ENCODE measurements at places on chromosomes 4 and X.

- DNase-seq: no peak
These were observed 58.1 kb downstream of the ADGRG2 start for GRCh38 chrX:19064175-19064574.

- DNase-seq: no peak
These were observed 73.2 kb downstream of the SLC34A2 start for GRCh38 chr4:25728886-25729285.

DNA sequence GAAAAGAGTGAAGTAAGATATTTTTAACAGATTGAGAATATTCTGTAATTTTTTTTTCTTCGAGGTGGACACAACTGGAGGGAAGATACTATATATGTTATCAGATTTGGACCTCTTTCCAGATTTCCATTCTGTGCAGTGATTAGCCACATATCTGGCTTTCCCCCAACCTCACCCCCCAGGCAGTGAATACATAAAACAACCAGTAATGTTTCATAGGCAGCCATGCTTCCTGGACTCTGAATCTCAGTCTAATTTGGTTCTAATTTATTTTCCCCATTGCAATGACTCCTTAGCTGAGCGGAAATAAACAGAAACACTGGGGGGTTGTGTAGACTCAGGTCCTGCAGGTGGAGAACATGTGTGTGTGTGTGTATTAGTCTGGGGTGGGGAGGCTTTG, 226.5 kb downstream of the FBXW7 start:
- DNase-seq: no peak

GRCh38 chr4:172692701-172693100, 475.9 kb upstream of the GALNT7 start:
- no peak for DNase-seq

DNA sequence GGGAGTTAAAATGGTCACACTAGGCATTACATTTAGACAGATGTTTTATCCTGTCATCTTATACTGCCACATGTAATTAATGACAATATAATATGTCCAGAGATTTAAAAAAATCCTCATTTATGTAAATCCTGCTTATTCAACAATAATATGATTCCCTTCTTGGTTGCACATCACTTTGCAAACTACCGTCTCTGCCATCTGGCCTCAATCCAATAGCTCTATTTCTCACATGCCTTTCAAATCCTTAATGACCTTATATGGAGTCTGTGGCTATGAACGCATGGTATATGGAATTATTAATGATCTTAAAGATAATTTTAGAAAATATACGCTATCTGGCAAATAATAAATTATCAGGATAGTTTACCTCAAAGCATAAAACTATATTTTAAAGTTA, 144.5 kb downstream of the NPNT start:
- DNase-seq: no peak
